Stimulated activated CD4-positive, alpha-beta T cell treated with anti-CD3 and anti-CD28 coated beads, Interleukin-15, amount 100 ng/mL, for 1 hour (primary cell): ENCODE measurements at places on chromosomes 6 and 20.

DNA sequence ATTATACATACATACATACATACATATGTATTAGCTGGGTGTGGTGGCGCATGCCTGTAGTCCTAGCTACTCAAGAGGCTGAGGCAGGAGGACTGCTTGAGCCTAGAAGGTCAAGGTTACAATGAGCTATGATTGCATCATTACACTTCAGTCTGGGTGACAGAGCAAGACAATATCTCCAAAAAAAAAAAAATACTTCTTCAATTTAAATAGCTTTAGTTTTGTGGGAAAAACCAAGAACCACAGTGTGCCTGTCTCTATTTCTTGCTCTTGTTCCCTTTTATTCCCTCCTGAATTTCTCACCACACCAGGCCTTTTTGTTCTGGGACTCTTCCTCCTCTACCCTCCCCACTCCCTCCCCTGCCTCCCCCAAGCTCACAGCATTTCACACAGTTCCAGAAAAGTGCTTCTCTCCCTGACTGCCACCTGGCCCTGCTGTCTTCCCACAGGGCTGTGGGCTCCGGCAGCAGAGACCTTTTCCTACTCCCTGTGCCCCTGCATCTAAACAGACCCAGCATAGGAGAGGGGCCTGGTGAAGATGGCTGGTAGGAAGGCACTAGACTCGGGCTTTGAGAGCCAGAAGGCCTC is 1.3 kb downstream of the C20orf203 start:
- DNase-seq = no peak

GRCh38 chr6:37693079-37693478 is 4.6 kb downstream of the MDGA1 start:
- DNase-seq = no peak

GRCh38 chr6:17460862-17461261 is 67.5 kb downstream of the CAP2 start:
- no peak for DNase-seq

DNA sequence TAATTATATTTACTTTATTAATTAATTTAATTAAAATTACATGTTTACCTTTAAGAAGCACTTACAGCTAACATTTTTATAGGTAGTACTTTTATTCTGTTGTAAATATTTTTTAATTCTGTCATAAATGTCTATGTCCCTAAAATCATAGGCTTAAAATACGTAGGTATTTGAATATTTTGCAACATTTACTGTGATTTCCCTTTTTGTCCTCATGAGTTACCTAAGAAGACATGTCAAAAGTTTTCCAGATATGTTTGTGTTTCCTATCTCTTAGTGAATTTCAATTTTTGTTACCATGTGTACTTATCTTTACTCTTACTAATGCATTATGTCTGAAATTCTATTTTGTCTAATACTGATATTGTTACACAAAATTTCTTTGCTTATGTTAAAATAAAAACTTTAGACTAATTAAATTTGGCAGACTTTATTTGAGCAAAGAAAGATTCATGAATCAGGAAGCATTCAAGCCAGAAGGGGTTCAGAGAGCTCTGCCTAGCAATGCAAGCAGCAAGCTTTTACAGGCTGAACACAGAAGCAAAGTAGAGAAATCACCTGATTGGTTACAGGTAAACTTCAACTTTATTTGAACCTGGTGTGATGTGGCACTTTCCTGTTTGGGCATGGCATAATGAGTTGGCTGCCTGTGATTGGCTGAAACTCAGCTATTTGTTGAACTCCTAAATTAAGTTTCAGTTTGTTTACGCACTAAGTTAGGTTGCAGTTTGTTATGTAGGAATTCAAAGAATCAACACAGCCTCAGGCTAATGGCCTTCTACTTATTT is 123.2 kb upstream of the TMEM170B start:
- DNase-seq = no peak

GRCh38 chr6:71347119-71347518 is 58.5 kb downstream of the OGFRL1 start:
- DNase-seq = no peak

DNA sequence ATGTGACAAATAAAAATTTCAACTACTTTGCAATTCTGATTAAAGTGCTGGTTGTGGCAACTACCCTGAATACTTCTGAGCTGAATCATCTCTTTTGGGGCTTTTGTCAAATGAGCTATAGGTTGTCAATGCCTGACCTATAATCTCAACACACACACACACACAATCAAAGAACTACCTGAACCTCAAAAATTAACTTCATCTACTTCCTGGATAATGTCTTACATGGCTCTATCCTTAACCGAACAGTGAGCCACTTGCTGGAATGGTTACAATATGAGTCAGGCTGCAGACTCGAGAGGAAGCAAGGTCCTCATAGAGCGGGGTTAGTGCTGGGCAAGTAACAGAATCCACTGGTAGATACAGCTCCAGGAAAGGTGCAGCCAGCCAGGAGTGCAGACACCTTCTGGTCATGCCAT is 70.6 kb upstream of the DST start:
- DNase-seq = no peak

GRCh38 chr6:25242567-25242966 is 36.6 kb upstream of the CARMIL1 start:
- DNase-seq = no peak

DNA sequence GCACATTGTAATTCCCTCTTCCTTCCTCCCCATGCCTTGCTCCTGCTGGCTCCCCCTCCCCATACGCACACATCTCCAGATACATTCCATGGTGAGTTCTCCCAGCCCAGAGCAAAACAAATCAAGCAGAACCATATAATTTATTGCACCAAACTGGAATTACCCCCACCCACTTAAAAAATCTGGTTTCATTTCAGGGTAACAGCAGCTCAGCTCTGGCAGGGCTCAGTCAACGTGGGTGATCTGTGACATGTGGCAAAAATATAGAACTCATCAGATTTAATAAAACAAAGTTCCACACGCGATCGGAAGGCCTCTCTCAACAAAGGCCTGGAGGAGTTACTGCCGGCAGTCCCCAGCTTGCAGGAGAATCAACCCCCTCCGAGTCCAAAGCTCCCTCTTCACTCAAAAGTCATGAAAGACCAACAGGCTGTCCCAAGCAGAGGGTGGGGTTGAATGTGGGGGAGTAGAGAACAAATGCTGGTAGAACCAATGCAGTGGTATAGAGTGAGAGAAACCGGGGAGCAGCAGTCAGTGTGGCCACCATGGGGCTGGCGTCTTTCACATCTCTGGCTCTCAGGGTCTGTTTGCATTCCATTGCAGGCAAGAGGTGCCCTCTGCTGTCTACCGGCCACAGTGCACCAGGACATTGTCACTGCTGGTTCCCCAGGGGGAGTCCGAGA is 323.3 kb upstream of the NT5E start:
- DNase-seq = no peak

GRCh38 chr20:48928832-48929725 is 7.6 kb downstream of the ARFGEF2 start:
- no peak for DNase-seq

- no peak for DNase-seq
Measured at GRCh38 chr6:2893281-2893680, 9.8 kb downstream of the SERPINB9 start.

- DNase-seq = no peak
Measured at GRCh38 chr20:51345601-51346101, 196.9 kb downstream of the NFATC2 start.

DNA sequence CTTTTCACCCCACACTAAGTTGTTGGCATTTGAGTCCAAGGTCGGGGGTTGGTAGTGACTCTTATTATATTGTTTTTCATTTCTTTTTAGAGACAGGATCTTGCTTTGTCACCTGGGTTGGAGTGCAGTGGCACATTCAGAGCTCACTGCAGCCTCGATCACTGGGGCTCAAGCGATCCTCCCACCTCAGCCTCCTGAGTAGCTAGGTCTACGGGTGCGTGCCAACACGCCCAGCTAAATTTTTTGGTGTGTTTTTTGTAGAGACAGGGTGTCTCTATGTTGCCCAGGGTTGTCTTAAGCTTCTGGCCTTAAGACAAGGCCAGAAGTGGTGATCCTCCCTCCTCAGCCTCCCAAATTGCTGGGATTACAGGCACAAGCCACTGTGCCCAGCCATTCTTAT is 25.1 kb upstream of the TGM2 start:
- DNase-seq = no peak

GRCh38 chr6:158662607-158662953 is 12.7 kb downstream of the SYTL3 start:
- DNase-seq = no peak

GRCh38 chr6:13229205-13230085 is 98.9 kb downstream of the TBC1D7 start:
- no peak for DNase-seq

GRCh38 chr6:137043710-137044365 is 927 bp downstream of the IL20RA start:
- no peak for DNase-seq

- DNase-seq = no peak
Measured at GRCh38 chr6:87922196-87922946, 125.3 kb upstream of the SPACA1 start.

DNA sequence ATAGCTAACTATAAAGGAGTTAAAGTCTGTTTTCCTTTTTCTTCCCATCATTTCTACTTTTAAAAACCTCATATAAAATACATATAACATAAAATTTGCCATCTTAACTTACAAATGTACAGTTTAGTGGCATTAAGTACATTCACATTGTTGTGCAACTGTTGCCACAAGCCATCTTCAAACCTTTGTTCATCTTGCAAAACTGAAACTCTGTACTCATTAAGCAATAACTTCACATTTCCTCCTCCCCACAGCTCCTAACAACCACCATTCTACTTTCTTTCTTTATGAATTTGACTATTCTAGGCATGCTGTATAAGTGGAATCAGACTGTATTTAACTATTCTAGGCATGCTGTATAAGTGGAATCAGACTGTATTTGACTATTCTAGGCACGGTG is 4.5 kb downstream of the CCDC170 start:
- no peak for DNase-seq

DNA sequence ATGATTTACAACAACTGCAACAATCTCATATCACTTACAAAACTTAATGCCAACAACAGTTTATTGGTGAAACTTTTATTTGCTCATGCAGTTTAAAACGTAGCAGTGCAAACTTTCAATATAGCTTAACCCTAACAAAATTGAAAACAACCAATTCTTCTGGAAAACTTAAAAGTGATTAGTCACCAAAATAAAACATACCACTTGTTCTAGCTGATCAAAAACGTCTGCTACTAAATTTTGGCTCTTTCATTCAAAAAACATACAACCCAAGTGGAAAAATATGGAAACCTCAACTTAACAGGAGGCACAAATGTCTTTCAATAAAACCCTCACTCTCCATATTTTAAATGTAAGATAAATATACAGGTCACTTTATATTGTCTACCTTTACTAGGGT is 39.6 kb downstream of the COL12A1 start:
- DNase-seq = no peak

GRCh38 chr6:52415917-52416628 is 4.1 kb upstream of the EFHC1 start:
- DNase-seq = no peak

GRCh38 chr6:114785235-114786127 is 442.7 kb upstream of the HS3ST5 start:
- DNase-seq = no peak

DNA sequence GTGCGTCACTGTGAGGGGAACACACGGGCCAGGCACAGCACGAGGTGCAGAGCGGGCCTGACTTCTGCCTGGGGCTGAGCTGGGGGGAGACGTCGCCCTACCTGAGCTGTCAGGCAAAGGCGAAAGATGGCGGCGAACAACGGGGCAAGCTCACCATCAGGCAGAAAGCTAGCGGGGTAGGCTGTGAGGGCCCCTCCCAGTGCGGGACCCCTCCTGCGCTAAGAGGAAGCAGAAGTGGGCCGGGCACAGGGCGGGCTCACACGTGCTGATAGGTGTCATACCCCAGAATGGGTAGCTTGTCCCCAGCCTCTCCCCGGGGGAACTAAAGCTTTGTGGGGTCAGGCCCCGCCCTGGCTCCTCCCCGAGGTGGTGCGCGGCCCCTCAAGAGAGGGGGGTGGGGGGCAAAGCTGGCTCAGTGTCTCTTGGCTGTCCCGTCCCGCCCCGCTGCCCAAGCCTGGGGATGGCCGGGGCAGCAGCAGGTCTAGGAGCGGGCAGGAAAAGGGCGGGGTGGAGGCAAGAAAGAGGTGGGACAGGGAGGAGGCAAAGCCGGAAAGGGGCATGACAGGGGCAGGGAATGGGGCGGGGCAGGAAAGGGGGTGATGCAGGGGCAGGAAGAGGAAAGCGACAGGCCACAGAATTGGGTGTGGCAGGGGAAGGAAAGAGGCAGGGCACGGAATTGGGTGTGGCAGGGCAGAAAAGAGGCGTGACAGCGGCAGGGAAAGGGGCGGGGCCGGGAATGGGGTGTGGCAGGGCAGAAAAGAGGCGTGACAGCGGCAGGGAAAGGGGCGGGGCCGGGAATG is 14.7 kb downstream of the UCKL1 start:
- no peak for DNase-seq

DNA sequence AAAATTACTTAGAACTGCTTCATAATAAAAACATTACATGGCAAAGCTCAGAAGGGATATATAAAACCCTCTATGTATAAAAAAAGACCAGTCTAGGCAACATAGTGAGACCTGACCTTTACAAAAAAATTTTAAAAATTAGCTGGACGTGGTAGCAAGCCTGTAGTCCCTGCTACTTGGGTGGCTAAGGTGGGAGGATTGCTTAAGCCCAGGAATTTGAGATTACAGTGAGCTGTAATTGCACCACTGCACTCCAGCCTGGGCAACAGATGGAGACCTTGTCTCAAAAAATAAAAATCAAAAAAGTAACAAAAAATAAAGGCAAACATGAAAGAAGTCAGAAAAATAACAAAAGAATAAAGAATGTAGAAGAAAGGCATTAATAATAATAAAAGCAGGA is 21.5 kb upstream of the TPD52L1 start:
- DNase-seq = no peak

DNA sequence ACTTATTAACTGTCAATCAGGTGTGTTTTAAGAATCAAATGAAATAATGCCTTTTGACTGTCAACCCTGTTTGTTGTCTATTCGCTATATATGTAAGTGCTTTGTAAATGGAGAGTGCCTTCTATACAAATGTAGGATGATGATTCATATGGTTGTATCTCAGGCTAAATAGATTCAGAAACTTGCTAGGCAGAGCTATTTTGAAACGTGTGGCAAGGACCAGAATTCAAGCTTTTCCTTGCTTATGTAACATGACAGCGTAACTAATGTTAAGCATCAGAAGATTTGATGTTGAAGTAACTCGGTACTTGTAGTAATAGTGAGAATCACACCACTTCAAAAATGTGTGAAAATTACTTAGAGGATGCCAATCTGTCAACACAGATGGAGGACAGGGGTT is 3.4 kb downstream of the OGFRL1 start:
- no peak for DNase-seq

GRCh38 chr6:42974919-42975505 is 4.0 kb downstream of the PEX6 start:
- DNase-seq = no peak
